Hematopoietic multipotent progenitor cell (in vitro differentiated cells): ENCODE measurements at places on chromosomes 2 and 18. TPM values are rescaled to one million over a fixed set of nuclear protein-coding genes. Genes with fewer than 3 reads are reported as not detected.

GRCh38 chr18:46761059-46761769 is 4.4 kb upstream of the ST8SIA5 start:
- DNase-seq, result no peak

Gene FRZB
- not detected for total RNA-seq

DNA sequence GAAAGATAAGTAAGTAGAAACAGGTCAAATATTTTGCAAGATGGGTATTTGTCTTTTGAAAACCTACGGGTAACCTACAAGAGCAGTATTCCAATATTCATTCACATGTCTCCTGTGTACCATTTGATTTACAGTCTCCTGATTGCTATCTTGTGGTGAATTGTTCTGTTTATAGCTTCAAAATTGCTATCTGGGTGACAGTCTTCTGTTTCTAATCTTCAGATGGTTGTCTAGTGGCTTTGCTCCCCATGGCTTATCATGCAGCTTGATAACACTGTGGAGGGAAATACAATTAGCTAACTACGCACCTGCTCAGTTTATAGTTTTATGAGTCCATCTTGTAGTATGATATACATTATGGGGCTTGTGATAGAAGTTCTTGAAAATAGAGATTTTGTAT is 816.8 kb downstream of the CPS1 start:
- DNase-seq, result no peak

DNA sequence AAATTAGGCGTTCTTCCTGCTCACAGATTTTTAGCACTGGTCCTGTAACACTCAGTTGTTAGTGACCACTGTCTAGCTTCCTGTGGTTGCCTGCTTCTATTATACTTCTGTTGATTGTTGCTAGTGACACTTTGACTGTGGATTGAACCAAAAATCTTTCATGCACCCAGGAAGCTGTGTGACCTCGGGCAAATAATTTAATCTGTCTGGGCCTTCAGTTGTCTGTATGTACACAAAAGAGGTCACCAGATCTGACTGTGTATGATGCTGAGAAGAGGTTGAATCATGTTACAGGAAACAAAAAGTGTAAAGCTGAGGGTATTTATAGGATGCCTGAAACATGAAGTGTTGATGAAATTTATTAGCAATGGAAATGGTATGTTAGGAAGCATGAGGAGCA is 12.7 kb downstream of the ICOS start:
- DNase-seq, result no peak

Gene LYG2
- total RNA-seq, result not detected

DNA sequence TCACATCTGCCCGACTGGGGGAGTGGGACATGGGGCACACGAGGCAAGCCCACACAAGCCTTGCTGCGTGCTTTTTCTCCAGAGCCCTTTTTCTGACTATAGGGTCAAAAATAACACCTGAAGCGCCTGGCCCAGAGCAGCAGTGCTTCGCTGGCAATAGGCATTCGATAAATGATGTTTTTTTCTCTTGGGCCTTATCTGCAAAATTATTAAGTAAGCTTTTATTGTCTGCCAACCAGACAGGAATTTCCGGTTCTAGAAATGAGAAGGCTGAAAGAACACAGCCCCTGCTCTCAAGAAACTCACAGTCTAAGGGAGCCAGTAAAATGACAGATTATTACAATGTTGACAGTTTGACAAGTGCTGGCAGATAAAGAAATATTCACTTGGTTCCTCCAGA is 2.7 kb upstream of the TMBIM1 start:
- no peak for DNase-seq

DNA sequence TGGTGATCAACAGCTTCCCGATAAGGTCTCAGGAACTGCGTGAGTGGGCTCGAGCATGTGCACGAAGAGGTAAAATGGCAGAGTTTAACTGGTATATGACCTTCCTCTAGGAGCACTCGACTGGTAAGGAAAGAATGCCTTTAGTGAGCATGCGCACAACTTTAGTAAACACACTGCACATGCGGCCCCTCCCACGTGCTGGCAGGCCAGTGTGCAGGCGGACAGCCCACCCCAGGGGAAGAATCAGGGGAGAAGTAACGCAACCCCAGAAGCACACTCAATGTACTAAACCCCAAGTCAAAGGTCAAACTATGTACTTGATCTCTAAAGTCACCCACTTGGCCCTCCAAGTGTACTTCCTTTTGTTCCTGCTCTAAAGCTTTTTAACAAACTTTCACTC is 28.7 kb upstream of the SLC25A52 start:
- no peak for DNase-seq

- no peak for DNase-seq
These were observed 21.2 kb downstream of the TRIB2 start for GRCh38 chr2:12737738-12738485.

Gene CNNM3
- total RNA-seq, result 34.5 TPM

GRCh38 chr2:143529118-143529720 is 400.0 kb downstream of the ARHGAP15 start:
- DNase-seq, result no peak

Gene C2orf72
- not detected for total RNA-seq

Gene IGFBP2
- 8.3 TPM for total RNA-seq

- DNase-seq, result no peak
These were observed 37.5 kb upstream of the C2orf15 start for GRCh38 chr2:99104006-99104405.

- no peak for DNase-seq
These were observed 500.9 kb downstream of the FBXO15 start for GRCh38 chr18:73646772-73647171.

- DNase-seq, result no peak
These were observed 48.0 kb downstream of the CDK15 start for GRCh38 chr2:201854221-201854801.

Gene ZNF396
- 0.81 TPM for total RNA-seq

Gene SLC23A3
- total RNA-seq, result 0.27 TPM

DNA sequence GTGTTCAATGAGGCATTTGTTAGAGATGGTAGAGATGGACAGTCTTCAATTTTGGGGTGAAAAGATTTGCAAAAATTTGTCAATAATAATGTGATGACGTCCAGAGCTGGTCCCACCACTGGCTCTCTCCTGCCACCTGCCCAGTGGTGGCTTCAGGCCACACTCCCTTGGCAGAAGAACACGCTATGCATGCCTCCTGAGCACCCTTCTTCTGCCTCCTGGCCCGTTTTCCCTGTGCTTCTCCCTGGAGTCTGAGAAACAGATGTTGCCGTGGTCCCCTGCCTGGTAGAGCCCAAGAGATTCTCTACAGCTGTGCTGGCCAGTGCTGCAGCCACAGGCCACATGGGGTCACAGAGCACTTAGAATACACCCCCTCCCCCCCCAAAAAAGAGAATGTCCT is 33.6 kb downstream of the INPP5D start:
- DNase-seq, result no peak

GRCh38 chr2:212726403-212726802 is 187.8 kb upstream of the ERBB4 start:
- DNase-seq, result no peak

DNA sequence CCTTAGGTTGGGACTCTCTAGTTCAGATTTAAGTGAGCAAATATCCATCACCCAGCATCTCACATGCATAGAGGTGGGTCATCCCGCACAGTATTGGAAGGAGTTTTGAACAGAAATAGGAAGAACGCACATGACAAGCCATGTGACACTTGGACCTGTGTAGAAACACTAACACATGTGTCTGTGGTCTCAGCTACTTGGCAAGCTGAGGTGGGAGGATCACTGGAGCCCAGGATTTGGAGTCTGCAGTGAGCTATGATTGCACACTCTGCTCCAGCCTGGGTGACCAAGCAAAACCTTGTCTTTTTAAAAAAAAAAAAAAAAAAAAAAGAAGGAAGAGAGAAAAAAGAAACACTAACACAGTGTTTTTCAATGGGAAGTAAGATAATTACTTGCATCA is 5.4 kb upstream of the MTCL1 start:
- no peak for DNase-seq

- no peak for DNase-seq
These were observed 114.5 kb downstream of the LOXHD1 start for GRCh38 chr18:46542545-46542944.

Gene EFR3B
- total RNA-seq, result 0.27 TPM

Gene EMILIN1
- 31.2 TPM for total RNA-seq

DNA sequence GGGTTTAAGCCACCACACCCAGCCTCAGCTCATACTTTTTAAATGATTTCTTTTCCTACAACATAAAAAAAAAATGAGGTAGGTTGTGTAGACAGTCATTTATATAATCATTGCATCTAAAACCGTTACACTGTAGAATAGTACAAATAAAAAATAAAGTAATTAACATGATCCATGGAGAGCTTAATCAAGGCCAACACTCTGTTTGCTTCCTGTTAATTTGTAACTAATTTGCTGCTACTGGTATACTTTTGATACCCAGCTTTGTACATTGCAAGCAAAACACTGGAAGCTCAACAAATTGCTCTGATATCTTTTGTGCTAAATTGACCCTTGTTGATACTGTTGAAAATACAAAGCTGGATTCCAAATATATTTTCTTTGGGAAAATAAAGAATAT is 20.2 kb upstream of the KCTD1 start:
- no peak for DNase-seq

- DNase-seq, result no peak
These were observed 54.1 kb downstream of the ETAA1 start for GRCh38 chr2:67451086-67451832.

Gene BOK
- under 0.01 TPM for total RNA-seq

DNA sequence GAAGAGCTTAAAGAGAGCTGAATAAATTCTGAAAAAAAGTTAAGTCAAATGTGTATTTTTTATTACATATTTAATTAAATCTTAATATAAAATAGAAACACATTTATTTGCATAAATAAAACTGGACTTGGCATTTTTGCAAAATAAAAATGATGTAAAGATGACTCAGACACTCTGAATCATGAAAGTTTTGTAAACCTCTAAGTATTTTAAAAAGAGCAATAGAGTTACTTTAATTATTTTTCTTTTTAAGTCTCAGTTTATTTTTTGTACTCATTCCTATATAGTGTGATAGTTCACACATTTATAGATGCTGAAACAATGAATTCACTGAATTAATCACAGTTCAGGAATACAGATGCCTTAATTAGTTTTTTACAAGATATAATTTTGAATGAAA is 109.9 kb upstream of the DTNA start:
- no peak for DNase-seq

DNA sequence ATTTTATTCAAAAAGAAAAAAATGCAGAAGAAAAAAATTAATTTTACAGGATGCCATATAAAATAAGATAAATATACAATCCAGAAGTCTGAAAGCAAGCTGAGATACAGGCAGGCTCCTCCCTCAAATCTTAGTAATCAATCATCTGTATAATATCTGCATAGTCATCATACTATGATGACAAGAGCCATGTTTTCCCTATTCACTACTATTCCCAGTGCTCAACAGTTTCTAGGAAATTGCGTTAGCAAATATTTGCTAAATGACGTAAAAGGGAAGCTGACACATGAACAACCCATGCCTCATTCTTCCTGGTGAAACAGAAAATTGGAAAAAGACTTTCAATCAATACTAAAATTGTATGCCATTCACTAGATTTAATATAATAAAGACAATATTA is 793.2 kb downstream of the SUCLG1 start:
- DNase-seq, result no peak

Gene CYRIA
- 4.0 TPM for total RNA-seq

DNA sequence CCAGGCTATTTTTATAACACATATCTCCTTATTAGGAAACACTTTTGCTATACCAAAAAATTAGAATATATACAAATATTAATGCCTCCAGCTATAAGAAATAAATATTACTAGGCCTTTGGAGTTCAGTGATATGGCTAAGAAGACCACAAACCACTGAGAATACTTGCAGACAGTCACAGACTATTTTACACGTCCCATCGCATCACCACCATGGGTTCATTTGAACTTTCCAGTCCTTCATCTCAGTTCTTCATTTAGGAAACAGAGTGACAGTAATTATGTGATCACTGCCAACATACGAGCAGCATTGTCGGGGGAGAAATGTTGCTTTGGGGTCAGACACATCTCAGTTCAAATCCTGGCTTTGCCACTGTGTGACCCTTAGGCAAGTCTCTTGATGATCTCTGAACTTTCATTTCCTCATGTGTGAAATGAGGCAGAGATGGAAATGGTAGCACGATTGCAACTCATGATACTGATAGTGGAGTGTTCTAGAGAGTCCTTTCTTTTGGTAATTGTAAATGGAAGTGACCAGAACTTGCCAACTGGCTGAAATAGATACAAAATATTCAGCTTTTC is 138.9 kb upstream of the NRP2 start:
- no peak for DNase-seq

DNA sequence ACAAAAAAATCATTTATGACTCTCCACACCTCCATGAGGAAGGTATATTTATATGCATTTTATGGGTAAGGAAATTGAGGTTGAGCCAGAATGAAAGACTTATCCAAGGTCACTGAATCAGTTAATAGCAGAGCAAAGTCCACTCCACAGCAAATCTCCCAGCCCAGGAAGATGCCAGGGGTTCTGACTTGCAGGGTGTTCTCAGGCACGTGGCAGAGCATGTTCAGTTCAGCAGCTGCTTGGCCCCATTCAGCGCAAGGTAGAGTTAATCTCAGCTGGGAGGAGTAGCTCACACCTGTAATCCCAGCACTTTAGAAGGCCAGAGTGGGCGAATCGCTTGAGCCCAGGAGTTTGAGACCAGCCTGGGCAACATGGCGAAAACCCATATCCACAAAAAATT is 17.8 kb upstream of the DGKD start:
- DNase-seq, result no peak

Gene LRPPRC
- 24.8 TPM for total RNA-seq

Gene DPP10
- total RNA-seq, result 1.9 TPM

DNA sequence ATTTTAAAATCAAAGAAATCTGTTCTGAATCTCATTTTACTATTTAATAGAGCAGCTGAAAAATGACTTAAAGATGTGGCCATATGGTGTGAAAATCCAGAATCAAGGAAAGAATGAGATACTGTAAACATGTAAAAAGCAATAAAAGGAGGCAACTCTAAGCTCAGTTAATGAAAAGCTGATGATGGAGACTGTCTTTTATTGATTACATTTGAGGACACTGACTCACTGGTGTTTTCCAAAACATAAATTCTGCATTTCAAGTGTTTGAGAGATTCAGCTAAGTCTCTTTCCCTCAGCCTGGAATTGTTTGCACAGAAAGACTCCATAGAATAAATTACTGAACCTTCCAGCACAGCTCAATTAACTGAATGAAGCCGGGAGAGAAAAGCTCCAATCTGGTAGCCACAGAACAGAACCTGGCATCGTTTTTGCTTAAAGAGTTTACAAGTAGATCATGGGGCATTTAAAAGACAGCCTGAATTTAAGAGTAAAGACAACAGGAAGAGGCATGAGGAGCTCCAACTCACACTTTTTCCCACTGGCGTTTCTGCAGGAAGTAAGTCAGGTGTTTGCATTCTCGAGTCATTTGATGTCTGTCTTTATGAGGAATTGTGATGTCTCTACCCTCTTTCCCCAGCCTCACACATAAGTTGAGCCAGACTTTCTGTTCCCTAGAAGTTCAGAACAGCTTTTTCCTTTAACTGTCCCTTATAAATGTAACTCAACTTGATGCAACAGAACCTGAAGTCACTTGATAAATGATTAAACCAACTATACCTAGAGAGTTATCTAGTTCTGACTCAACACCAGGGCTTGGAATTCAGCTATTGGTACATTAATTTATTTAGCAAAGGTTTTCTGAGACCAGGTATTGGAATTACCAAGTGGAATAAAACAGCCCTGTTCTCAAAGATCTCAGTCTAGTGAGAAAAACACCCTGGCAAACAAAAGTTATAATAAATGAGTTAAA is 53.3 kb downstream of the FTCDNL1 start:
- DNase-seq, result no peak
